ENCODE measurements at places on chromosomes 3 and 15. TPM values are rescaled to one million over a fixed set of nuclear protein-coding genes. Genes with fewer than 3 reads are reported as not detected.

SOX14 gene
- not detected for total RNA-seq

EFHB gene
- total RNA-seq: 0.72 TPM

PAQR5 gene
- 88.0 TPM for total RNA-seq

SAXO2 gene
- 3.2 TPM for total RNA-seq

VIPR1 gene
- 0.63 TPM for total RNA-seq

GOLGA6L7 gene
- total RNA-seq: not detected

DUOXA1 gene
- total RNA-seq: 0.14 TPM

DNAJA4 gene
- total RNA-seq: not detected

SAMMSON gene
- total RNA-seq: not detected

TTLL13 gene
- 0.09 TPM for total RNA-seq

SCN11A gene
- not detected for total RNA-seq

PLCB2 gene
- 0.70 TPM for total RNA-seq

APEH gene
- 70.4 TPM for total RNA-seq

MINDY4B gene
- total RNA-seq: not detected

EEFSEC gene
- total RNA-seq: 8.0 TPM

SEMA7A gene
- 2.3 TPM for total RNA-seq

GOLGA6B gene
- not detected for total RNA-seq

IGF1R gene
- 44.0 TPM for total RNA-seq

LTF gene
- total RNA-seq: not detected

POLG gene
- 50.0 TPM for total RNA-seq

CCDC39 gene
- total RNA-seq: not detected

FSIP1 gene
- total RNA-seq: 0.49 TPM

FANCD2OS gene
- total RNA-seq: not detected

HCLS1 gene
- total RNA-seq: 0.14 TPM

NEO1 gene
- 28.9 TPM for total RNA-seq

MRAS gene
- 10.5 TPM for total RNA-seq

DUOX1 gene
- not detected for total RNA-seq

INTS14 gene
- 44.0 TPM for total RNA-seq

CYP8B1 gene
- total RNA-seq: not detected

LRRC31 gene
- total RNA-seq: not detected

CLN6 gene
- 58.7 TPM for total RNA-seq

ACY1 gene
- 26.8 TPM for total RNA-seq

CX3CR1 gene
- not detected for total RNA-seq

Measured in A549 treated with CORT108297 at 1 μM for 4 hours (cell line).